ENCODE measurements at places on chromosomes 6 and 20.
A peak's percentile ranks its signal among the peaks of the same experiment; 100 is the strongest.

- no peak for DNase-seq
Measured at GRCh38 chr6:164640956-164641355, 668.4 kb downstream of the C6orf118 start.

- no peak for DNase-seq
Measured at GRCh38 chr20:63092660-63093215, 86.0 kb upstream of the BHLHE23 start.

- DNase-seq: peak; percentile 67
Measured at GRCh38 chr6:99905209-99906106, 88.6 kb downstream of the MCHR2 start.

- DNase-seq: no peak
Measured at GRCh38 chr20:17747431-17747846, 47.7 kb downstream of the BANF2 start.

DNA sequence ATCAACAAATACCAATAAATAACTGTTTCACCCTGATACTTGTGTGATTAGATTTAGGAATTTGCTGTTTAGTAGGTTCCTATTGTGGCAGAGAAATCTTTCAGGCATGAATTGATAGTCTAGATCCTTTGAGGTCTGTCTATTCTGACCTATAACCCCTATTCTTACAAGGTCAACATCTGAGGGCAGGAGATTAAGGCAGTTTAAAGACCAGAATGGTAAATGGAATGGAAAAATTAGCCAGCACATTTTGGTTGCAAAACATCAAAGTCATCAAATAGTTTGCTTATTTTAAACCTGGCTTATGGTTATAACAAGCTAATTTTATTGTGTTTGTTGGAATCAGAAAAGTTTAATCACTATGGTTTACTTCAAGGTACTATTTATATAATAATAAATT, 78.4 kb downstream of the LIN28B start:
- no peak for DNase-seq

DNA sequence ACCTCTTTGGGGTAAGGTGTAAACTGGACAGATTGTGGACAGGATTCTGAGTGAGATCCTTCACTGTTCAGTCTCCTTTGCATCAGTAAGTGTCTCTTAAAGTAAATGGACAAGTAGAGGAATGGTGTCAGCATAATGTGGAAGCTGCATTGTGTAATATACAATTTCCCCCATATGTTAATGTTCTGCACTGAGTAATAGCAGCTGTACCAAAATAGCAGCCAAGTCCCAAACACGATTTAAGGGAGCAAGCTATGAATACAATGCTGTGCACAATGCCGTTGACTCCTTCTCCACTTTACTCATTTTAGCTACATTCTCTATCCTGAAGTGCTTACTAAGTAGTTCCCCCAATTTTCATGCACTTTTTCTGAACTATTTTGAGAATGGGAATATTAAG, 21.1 kb upstream of the TRIM26 start:
- DNase-seq: no peak

DNA sequence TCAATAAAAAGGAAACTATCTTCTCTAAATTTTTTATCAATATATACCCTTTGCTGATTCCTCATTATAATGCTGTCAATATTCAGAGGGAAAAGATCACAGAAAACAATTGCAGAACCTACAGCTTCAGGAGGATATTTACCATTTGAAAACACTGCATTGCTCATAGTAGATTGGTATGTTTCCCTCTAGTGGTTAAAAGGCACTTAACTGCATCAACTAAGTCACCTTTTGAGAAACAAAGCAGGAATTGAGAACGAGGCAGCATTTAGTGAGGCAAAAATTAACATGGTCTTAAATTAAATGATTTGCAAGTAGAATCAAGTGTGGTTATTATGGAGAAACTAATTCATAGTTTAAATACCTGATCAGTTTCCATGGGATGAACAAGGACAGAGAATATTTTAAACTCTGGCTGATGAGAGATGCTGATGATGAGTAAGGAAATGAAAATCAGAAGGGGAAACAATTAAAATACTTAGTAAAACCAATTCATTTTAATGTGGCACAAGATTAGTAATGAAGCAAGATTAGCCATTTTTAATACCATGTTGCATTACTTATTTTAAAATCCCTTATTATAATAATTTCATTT, 642.1 kb downstream of the EPHA7 start:
- DNase-seq: peak; percentile 33

DNA sequence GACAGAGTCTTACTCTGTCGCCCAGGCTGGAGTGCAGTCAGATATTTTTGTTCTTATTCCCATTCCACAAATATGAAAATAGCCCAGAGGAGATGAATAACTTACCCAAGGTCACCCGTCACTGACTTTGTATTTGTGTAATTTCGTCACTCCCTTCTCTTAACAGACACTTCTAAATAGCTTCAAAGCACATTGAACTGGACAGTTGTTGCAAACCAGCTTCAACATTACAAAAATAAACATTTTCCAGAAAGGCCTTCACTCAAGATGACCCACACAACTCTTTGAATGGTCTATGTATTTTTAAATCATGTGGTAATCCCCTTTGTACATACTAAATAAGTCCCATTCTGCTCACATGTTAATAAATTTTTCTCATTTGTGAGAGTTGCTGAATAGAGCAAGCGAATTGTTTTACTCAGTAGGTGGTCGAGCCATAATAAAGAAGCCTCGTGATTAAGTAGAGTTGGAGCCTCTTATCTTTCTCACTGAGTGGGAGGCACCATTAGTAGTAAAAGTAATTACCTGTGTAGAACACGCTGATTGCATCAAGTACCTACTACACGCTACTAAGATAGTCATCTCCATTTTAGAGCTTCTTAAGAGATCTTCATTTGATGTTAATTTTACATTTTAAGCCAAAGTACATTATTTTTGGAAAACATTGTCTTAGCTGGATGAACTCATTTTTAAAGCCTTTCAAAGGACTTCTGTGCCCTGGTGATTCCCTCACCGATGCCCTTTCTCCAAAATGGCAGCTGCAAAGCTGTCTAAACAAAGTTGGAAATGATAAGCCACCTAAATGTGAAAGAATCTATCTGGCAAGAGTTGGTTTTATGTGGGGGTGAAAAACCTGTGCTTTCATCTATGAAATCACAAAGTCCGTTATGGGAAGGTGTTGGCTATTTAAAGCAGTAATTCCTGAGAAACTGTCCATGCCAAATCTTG, 110.0 kb downstream of the TSHZ2 start:
- no peak for DNase-seq

GRCh38 chr6:112241820-112242429, 12.4 kb downstream of the LAMA4 start:
- peak; percentile 38 for DNase-seq

GRCh38 chr6:109484122-109484521, 1.1 kb upstream of the ZBTB24 start:
- DNase-seq: no peak

GRCh38 chr6:13491538-13491937, 4.1 kb upstream of the GFOD1 start:
- DNase-seq: no peak

GRCh38 chr6:50278663-50279062, 228.9 kb upstream of the DEFB112 start:
- no peak for DNase-seq

DNA sequence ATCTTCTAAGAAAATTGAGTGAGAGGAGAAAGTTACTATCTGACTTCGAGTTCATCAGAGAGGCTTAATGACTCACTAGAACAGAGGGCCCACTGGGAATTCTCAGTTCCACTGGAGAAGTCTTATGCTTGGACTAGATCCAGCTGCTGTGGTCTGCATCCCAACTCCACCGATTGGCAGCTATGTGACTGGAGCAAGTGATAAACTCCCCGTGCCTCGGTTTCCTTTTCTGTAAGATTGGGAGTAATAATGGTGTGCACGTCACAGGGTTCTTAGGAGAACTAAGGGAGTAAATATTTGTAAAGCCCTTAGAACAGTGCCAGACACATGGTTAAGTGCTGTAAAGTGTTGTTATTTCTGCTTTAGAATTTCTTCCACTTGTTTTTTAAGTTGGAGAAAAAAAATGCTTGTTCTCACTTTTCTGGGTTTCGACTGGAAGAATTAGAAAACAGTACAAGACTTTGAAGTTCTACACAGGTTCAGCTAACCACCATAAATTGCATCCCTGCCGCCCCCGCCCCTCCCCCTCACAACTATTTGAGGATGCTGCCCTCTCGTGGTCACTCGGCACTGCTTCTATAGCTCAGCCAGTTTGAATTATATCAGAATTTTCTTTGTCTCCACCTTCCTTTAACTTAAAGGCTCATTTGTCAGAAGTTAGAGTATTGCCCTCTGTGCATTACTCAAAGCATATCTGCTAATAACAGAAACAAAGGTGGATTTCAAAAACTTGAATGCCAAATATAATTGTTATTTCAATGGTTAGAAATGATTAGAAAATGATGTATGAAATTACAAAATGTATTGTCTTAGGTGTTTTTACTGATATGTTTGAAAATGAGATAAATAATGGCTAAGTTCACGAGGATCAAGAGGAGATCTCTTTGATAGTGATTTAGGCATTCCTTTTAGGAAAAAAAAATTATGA, 95.0 kb upstream of the IFNGR1 start:
- DNase-seq: peak; percentile 89

GRCh38 chr6:34341481-34341971, 50.9 kb downstream of the NUDT3 start:
- no peak for DNase-seq

- no peak for DNase-seq
Measured at GRCh38 chr6:112457886-112458285, 110.8 kb downstream of the RFPL4B start.

DNA sequence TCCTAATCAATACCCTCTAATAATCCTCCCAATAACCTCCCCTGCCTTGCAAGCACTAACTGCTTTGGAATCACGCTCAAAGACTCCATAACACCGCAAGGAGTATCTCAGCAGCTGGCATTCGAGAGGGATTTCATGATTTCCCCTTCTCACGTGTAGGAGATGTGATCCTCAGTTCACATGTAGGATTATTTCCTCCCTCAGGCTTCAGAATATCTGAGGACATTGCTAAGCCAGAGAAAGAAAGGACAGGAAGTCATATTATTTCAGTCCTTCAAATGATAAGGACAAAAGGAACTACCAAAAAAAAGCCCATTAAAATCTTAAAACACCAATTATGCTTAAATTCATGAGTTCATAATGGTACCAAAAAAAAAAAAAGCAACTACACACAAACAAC, 122.9 kb downstream of the NFATC2 start:
- DNase-seq: no peak

DNA sequence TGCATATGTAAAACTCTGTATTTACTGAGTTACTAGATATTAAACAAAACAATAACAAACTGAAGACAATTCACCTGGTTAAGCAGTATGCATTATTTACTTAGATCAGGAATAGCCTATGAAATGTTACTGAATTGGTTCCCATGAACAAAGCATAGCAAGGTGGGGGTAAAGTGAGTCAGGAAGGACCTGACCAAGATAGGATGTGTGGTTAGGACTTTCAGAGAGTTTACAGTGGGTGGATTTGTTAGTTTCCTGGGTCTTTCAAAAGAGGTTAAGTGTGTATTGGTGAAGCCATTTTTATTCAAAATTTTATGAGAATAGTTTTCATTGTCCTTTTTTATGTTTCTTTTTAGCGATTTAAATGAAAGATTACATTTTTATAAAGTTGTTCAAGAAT, 32.9 kb downstream of the TBPL1 start:
- DNase-seq: no peak

DNA sequence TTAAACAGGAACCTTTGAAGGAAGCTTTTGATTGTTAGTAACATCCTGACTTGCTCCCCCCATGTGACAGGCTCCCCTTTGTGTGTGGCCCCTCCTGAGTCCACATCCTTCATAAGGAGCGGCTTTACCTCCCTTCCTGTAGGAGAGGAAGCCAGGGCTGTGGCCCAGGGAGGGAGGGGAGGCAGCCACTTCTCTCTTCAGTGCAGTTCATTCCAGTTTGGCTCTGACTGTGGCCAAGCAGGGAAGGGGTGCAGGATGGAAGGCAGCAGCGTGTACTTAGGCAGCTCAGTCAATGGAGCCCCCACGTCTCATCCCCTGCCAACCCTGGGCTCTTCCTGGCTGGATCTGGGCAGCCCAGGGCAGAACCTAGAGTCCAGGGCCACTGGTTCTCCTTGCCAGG, 295.2 kb downstream of the QKI start:
- DNase-seq: no peak

DNA sequence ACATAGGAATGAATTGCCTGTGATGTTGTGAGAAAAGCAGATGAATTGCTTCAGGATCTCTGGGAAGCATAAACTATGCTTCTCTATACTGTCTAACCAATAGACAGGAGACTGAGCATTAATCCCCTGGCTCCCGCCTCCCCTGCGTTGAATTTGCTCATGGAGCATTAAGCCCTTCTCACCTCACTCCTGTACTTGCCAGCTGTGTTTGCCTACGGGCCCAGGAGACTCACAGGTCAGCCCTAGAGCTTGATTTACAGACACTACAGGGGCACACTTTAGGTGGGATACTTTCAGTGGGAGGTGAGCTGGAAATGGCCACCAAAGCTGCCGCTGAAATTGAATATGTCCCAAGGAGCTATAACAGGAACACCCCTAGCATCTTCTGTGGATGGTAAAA, 418.7 kb downstream of the CBLN4 start:
- DNase-seq: no peak

DNA sequence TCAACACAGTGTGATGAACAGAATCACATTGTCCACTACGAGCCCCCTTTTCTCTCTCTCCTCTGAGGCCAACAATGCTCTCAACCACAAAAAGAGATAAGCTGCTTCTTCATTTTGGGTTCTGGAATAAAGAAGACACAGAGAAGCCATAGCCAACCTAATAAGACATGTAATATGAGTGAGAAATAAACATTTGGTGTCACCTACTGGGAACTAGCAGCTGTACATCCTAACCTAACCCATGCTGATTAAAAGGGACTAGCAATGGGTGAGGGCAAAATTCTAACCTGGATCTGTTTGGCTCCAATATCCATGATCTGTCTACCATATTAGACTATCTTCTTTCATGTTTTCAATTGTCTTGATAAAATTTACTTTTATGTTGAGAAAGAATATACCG, 369.1 kb upstream of the MARCKS start:
- peak; percentile 3 for DNase-seq

- no peak for DNase-seq
Measured at GRCh38 chr20:9092113-9092512, 23.2 kb downstream of the PLCB4 start.

DNA sequence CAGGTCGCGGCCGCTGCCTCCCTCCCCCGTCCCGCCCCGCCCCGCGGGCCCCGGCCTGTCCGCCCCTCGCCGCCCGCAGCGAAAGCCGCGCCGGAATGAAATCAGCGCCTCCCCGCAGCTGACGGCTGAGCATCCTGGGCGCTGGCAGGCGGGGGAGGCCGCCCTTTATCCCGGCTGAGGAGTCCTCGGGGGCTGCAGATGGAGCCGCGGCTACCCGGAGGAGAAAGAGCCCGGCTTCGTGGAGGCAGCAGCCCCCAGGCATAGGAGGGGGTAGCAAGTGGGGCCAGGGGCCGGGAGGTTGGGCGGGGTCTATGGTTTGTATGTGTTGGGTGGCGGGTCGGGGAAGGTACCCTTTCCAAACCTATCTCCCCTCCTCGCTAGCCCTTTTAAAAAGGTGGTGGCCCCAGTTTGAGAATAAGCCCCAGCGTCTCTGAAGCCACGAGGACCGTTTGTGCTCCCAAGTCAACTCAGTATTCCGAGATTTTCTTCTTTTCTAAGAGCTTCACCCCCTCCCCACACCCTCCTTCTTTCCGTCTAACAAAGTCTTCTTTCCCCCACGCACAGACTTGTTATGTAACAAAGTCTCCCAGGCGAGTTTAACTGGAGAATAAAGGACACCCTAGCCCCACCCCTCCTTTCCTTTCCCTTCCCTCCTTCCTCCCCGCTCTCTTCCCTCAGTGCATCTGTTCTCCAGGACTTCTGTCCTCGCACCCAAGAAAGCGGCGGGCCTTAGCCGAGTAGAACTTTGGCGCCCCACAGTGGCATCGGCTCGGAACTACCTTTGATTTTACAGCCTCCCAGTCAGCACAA, 11.0 kb downstream of the POU3F2 start:
- peak; percentile 83 for DNase-seq
